Activated gamma-delta T cell (primary cell): ENCODE measurements at places on chromosomes 6 and 20.

- DNase-seq, result no peak
Observed at GRCh38 chr6:48087448-48087847, 23.5 kb downstream of the PTCHD4 start.

DNA sequence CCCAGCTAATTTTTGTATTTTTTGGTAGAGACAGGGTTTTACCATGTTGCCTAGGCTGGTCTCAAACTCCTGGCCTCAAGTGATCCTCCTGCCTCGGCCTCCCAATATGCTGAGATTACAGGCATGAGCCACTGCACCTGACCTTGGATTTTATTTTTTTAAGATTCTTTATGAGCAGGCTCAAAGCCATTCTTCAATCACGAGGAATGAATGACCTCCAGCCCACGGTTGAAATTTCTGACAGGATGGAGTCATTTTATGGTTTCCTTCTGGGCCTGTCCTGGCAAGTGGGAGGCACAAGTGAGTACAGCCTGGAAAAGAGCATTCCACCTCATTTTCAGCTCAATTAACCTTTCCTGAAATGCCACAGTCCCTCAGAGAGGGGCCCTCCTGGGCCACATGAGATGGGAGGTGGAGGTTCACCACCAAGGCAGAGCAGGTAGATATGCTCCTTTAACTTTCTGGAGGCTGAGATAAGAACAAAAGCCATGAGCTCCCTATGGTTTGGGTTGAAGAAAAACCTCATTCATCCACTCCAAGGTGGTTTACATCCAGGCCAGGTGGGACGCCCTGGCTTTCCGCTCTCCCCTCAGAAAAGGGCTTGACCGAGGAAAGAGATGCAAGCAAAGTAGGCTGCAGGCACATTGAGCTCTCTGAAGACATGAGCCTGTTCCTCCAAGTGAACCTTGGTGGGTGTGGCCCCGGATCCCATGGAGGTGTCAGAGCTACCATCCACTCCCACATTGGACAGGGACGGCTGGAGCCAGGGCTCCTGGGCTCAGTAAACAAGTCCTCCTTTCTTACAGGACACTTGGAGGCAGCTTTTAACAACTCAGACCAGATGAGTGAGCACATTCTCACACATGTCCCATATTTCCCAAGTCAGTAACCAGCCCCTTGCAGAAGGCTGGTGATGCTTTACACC is 208.5 kb upstream of the SSTR4 start:
- DNase-seq, result no peak

- DNase-seq, result no peak
Observed at GRCh38 chr6:92541448-92542060, 877.8 kb downstream of the EPHA7 start.

DNA sequence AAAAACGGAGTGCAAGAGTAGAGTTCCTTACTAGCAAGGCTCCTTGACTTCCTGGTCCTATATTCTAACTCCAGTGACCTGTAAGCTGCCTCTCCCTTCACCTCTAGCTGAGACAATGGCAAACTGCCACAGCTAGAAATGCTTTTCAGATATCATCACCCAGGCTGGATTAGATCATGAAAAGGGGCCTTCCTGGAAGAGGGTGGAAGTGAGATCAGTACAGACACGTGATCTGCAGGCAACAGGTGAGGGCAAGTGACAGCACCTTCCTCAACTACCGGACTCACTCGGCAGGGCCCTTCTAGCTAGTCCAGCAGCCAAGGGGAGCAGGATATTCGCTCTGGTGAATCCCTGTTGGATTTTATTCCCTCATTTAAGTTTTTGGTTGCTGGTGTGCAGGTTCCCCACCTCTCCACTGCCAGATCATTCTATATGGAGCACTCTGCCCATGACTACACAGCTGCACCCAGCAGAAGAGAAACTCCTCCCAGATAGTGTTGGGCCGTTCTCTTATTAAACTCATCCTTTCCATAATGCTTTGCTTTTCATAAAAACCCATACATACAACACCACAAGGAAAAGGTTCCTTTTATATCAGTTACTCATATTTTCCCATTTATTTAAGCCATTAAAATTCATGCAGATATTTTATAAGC is 26.4 kb upstream of the FAM83C start:
- no peak for DNase-seq
